ENCODE measurements at places on chromosomes 11 and 22.
A peak's percentile ranks its signal among the peaks of the same experiment; 100 is the strongest.

DNA sequence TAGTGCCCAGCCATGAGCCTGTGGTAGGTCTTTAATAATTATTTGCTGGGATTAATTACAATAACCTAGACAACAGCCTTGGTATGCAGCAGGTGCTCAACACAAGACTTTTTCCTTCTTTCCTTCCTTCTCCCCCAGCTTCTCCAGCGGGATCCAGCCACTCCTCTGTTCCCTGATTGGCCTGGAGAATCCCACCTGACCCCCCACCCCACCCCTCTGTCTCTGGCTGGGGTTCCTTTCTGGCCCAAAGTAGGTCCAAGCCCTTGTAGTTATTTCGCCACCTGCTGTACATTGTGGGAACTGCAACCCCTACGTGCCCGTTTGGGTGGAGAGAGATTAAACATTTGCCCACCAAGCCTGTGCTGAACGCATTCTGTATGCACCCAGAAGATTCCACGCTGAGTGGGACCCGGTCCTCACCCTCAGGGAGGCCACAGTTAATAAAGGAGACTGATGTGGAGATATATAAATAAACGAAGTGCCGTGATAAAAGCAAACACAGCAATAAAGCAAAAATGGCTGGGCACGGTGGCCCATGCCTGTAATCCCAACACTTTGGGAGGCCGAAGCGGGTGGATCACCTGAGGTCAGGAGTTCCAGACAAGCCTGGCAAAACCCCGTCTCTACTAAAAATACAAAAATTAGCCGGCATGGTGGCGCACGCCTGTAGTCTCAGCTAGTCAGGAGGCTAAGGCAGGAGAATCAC, 32.1 kb upstream of the DGKZ start:
- DNase-seq = peak; percentile 86
- H3K27me3 ChIP-seq = no peaks in the 10 kb centered on the region
- peaks cover 16% of the 10 kb centered on the region for H3K4me1 ChIP-seq
- H3K27ac ChIP-seq = no peak overlapping the region
- no peaks in the 10 kb centered on the region for H3K36me3 ChIP-seq
- H3K4me3 ChIP-seq = no peak overlapping the region

DNA sequence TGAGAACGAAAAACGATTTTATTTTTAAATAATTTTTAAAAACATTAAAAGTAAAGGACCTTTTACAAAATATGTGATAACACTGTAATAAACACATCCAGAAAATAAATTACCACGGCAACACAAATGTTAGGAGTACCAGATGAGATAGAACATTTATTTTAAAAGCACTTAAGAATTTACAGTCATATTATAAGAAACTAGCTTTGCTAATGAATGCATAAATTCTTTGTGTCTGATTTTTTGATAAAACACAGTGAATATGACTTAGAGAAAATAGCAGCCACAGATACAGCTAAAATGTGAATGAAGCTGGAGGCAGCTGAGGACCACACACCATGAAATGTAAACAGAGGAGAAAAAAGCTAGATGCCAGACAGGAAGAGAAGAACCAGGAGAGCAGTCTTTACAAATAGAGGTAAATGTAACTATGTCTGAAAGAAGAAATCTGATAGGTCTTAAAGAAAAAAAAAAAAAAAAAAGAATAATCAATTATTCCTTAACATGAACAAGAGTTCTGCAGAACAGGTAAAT, 14.6 kb downstream of the CCDC34 start:
- H3K4me3 ChIP-seq = no peak overlapping the region
- no peaks in the 10 kb centered on the region for H3K27me3 ChIP-seq
- no peaks in the 10 kb centered on the region for H3K4me1 ChIP-seq
- peaks cover 10% of the 10 kb centered on the region for H3K36me3 ChIP-seq

DNA sequence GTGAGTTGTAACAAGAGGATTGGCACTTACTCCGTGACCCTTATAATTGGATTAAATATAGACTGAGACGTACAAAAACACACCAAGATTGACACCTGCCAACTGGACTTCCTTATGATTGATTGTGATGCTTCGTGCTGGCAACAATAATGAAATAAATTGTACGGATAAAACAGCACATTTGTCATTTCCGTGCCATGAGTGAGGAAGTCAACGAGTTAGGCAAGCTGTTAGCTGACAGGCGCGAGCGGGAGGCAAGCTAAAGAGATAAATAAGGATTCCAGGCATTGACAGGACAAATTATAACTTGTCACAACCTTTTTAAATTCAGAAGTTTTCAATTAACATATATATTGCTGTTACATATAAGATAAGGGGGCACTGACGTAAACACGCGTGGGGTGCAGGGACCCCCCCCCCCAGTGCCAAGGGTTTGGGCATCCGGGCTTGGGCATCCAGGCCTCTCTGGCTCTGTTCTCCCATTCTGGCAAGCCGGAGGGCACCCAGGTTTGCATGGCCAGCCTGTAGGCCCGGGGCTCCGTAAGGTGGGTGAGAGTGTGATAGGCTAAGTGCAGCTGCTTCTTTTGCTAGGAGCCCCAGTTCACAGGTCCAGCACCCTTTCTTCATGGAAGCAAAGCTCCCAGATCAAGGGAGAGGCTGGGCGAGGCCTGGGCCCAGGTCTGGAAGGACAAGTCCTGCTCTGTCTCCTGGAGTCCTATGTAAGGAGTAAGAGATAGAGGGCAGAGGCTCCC, 11.2 kb upstream of the PAX6 start:
- H3K27ac ChIP-seq = no peak overlapping the region
- peaks cover 68% of the 10 kb centered on the region for H3K27me3 ChIP-seq
- H3K4me1 ChIP-seq = peaks cover 15% of the 10 kb centered on the region
- no peaks in the 10 kb centered on the region for H3K36me3 ChIP-seq
- no peak overlapping the region for H3K4me3 ChIP-seq

DNA sequence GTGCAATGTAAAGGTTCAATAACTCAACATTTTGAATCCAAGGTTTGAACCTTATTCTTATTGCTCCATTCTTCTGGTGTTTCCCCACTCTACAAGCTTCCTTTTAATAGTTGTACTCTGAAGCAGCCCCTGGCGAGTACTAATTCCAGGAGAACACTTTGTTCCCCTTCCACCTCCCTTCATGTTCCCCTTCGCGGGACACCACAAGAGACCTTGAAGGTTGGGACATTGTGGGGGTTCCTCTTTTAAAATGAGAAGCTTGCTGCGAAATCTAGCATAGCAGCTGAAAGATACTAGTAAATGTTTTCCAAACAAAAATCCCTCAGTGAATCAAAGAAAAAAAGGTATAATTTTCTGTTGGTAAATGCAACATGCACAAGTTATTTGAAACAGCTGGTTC, 626.3 kb upstream of the LRRC4C start:
- H3K27me3 ChIP-seq = no peaks in the 10 kb centered on the region
- no peak overlapping the region for H3K4me3 ChIP-seq
- H3K36me3 ChIP-seq = no peaks in the 10 kb centered on the region
- no peak overlapping the region for H3K27ac ChIP-seq
- no peak for DNase-seq
